ENCODE measurements at places on chromosomes 12 and 14.

GRCh38 chr12:101256266-101256665, 23.6 kb upstream of the UTP20 start:
- no peak for DNase-seq

GRCh38 chr14:105126981-105127329, 41.6 kb downstream of the JAG2 start:
- no peak for DNase-seq

- no peak for DNase-seq
These were observed 305.6 kb downstream of the RPAP3 start for GRCh38 chr12:47400266-47400665.

GRCh38 chr12:9925705-9926393, 6.3 kb downstream of the CLEC2A start:
- peak; percentile 40 for DNase-seq

DNA sequence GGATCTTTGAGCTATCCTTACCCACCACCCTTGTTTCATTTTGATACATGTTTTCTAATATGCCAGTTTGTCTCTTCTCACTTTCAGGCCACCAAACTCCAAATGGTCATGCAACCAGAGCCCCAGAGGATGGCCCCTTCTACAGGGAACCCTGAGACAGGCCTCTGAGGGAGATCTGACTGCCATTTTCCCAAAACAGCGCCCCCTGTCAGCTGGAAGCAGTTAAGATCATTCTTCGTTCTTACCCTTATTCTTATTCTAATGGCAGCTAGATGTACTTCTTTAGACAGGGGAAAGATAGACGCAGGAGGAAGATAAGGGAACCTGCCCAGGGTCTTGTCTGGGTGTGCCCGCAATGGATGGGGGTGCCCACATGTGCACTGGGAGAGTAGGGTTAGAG, 38.4 kb downstream of the C12orf56 start:
- no peak for DNase-seq

- no peak for DNase-seq
These were observed 210.1 kb upstream of the DIO3 start for GRCh38 chr14:101351146-101351545.

- DNase-seq, result no peak
These were observed 155.4 kb upstream of the PDE3A start for GRCh38 chr12:20212658-20213555.

DNA sequence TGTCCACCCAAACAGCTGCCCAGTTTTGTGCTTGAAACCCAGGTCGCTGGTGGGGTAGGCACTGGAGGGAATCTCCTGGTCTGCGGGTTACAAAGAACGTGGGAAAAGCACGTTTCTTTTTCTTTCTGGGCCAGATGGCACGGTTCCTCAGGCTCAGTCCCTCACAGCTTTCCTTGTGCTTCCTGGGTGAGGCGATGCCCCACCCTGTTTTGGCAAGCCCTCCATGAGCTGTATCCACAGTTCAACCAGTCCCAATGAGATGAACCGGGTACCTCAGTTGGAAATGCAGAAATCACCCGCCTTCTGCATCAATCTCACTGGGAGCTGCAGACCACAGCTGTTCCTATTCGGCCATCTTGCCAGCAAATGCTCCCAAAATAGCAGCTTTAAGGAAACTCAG, 51.4 kb upstream of the TMTC2 start:
- no peak for DNase-seq

DNA sequence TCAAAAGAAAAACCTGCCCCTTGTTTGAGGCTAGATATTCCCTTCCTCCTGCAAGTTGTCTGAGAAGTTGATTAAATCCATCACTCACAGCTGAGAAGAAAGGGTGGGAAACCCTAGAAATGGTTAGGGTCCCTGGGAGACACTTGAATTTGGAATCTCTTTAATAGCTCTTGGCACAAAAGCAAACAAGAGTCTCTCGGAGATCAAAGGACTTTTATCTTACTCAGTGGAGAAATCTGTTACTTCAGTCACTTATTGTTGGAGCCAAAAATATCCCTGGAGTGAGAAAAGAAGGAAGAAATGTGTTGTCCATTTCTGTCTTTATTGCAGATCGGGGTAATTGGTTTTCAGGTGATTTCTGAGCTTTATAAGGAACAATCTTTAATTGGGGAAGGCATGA, 47.0 kb downstream of the TMEM132C start:
- no peak for DNase-seq

GRCh38 chr12:52338241-52338960, 17.2 kb upstream of the KRT83 start:
- no peak for DNase-seq

GRCh38 chr12:122024132-122024785, 2.6 kb downstream of the BCL7A start:
- DNase-seq, result no peak

- DNase-seq, result no peak
These were observed 213.2 kb upstream of the DIO3 start for GRCh38 chr14:101347893-101348777.

DNA sequence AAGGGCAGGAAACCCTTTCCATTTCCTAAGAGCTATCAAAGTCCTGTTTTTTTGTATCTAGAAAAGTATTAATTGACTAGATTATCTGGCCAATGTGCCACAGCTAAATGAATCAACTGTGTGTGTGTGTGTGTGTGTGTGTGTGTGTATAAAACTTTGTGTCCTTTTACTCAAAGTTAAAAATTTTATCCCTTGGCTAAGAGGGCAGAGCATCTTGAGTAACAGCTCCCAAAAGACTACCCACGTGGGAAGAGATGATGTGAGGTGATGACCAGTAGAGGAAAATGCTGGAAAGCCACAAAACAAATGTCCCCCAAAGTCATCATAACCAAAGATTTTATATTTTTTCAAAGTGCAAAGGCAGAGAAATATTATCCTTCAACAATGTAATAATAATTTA, 90.3 kb downstream of the FAR2 start:
- no peak for DNase-seq

- peak; percentile 62 for DNase-seq
These were observed 90.6 kb downstream of the PAPOLA start for GRCh38 chr14:96592591-96593386.

DNA sequence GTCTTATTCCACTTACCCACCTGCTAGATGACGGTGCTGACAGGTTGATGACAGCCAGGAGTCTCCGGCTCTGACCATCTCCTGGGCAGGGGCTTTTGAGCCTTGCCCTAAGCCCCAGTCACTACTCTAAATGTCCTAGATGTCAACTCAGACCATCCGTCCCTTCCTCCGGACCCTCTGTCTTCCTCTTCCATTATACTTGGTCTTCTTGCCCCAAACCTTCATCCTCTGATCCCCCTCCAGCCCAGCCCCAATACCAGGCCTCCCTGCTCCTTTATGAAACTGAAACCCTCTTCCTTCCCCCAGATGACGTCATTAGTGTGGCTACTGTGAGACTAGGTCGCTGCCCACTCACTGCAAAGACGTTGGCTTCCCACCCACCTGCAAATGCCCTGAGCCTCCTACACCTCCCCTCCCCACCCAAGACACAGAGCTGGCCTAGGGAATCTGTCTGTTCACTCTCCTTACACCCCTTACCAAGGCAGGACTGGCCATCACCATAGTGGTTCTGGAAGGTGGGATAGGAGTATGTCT, 10.1 kb downstream of the KRT71 start:
- no peak for DNase-seq

DNA sequence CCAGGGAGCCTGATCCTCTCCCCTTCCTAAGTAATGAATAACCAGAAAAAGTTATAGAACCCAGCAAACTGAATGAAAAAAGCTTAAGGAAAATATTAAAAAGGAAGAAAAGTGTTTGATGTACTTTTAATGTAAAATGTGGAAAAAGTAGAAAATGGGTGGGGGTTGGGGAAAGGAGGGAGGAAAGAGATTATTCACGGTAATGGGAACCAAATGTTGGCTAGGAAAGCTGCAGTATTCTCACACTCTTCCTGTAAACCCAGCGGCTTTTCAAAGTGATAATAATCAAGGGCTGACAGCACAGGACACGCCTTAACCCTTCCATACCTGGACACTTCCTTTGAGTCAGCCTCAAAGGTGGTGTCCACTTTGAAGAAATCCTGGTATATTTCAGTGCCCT, 139.2 kb downstream of the TGFB3 start:
- no peak for DNase-seq

DNA sequence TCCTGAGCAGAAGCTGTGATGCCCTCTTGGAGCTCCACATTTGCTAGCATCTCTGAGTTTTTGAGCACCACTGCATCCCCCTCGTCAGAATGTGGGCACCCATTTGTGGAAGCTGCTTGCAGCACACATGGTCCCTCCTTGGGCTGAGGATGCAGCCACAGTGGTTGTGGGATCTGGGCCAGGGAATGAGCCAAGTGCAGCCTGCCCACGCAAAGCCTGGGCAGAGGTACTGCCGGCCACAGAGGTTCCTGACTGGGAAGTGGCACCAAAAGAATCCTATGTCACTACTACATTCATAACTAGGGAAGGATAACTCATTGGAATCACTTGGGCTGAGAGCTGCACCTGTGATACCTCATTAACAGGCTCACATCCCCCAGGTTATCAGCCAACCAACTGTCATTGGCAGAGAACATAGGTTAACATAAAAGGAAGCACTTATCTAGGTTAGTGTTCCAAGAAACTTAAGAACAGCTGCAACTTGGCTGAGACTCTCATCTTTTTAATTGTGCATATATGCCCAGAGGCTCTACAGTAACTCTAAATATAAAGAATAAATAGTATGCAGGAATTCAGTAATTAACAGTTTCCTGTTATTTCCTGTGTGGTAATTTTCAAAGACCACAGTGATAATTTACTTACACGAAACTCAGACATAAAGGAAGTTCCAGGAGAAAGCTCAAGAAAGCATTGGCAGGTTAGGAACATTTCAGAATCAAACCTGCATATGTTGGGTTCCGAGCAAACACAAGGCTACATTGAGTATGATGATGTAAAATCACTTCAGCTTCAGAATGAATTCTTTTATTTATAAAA, 145.3 kb downstream of the BCAT1 start:
- no peak for DNase-seq

GRCh38 chr12:64203775-64204174, 18.3 kb downstream of the KICS2 start:
- no peak for DNase-seq

DNA sequence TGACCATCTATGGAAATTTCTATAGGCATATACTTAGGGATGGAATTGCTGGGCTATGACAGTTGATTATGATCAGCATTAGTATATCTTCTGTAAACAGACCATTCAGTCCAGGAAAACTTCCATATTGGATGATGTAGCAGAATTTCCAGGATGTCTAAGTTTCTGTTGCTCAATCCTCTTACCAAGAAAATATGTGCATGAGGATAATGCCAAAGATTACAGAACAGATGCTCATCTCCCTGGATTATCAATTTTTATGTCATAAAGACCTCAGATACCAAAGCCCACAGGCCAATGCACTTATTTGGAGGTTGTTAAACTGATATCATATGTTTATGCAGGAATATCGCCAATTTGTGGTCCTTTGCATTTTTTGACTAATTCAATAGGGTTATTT, 354.4 kb upstream of the FLRT2 start:
- DNase-seq, result no peak

- no peak for DNase-seq
These were observed 122.0 kb downstream of the AKAP6 start for GRCh38 chr14:32450919-32451675.

DNA sequence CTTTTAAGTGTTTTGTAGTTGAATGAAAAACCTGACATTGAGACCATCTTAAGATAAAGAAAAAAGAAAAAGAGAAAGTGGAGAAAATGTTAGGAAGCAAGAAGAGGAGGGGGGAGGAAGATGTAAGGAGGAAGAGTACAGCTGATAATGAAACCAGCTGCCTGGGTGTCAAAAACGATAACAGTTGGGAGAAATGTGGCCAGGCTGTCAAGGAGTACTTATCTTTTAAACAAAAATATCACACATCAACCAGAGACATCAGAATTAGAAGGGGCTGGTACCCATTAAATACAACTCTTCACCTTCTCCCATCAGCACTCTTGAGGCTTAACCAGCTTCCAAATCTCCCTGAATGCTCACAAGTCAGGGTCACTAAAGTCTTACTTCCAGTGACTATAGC, 4.5 kb downstream of the SLC11A2 start:
- no peak for DNase-seq

GRCh38 chr14:20697273-20698017, 8.9 kb downstream of the ANG start:
- DNase-seq, result peak; percentile 62

GRCh38 chr14:65210822-65211182, 108.5 kb upstream of the MAX start:
- DNase-seq, result no peak

DNA sequence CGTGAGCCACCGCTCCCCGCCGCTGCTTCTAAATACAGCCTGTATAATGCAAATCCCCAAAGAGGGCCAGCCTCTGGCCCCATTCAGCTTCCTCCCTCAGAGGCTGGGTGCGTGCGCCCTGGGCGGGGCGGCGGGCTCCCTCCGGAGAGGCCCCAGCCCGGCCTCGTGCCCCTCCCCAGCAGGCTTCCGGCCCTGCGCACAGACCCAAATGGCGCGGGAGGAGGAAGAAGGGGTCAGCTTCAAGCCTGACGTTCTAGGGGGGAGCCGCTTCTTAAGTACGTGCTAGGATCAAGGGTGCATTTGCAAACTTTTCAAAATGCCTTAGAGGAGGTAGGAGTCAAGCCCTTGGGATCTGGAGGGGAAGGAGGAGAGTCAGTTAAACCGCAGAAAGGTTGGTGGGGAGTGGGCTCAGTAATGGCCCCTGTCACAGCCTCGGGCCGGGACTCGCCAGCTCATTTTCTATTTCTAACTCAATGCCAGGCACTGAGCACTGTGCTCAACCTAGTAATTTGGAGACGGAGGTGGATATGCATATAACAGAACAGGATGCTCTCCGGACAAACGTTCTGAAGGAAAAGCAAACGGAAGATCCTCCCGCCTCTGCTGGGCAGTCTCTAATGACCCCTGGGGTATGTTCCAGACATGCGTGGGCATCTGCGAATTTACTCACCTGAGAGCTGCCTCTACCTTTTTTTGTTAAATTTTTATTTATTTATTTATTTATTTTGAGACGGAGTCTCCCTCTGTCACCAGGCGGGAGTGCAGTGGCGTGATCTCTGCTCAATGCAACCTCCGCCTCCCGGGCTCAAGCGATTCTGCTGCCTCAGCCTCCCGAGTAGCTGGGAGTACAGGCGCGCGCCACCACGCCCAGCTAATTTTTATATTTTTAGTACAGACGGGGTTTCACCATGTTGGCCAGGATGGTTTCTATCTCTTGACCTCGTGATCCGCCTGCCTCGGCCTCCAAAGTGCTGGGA, 32.3 kb downstream of the NINJ2 start:
- peak; percentile 74 for DNase-seq

GRCh38 chr12:96698521-96698920, 208.5 kb upstream of the NEDD1 start:
- no peak for DNase-seq
